ENCODE measurements at places on chromosomes 11 and 22.

DNA sequence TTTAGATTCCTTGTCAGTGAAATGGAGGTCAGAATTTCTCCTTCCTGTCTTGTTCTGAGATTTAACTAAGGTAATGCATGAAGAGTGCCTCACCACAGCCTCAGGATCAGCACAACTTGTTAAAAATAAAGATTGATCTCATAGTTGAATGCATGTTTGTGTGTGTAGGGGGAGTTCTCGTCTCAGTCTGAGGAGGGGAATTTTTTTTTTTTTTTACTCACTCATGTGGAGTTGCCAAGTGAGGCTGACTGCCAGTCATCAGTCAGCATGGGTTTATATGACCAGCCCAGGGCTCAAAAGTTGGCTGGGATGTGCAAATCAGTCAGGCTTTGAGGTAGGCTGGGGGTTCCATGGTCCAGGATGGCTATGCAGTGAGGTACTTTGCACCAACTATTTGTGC, 113.2 kb downstream of the FANCF start:
- no peak for DNase-seq

DNA sequence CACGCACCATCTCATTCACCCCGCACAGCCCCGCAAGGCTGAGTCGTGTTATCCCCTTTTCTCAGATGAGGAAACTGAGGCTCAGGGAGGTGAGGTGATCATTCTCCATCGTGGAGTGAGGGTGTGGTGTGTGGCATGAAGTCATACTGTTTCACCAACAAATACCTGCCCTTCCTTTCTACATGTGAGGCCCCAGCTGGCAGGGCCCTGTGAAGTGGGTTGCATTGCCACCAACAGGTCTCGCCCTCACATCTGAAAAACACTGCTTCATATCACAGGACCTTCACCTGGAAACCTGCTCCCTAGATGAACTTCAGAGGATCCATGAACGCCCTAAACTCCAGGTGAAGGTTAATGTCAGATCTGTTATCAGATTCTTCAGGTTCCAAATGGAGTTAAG, 4.3 kb downstream of the SSTR3 start:
- DNase-seq: no peak

- DNase-seq: no peak
These were observed 109.2 kb downstream of the FAM76B start for GRCh38 chr11:95680169-95680929.

- no peak for DNase-seq
These were observed 453.1 kb downstream of the NELL1 start for GRCh38 chr11:21122523-21122922.

- peak; percentile 19 for DNase-seq
These were observed 101.8 kb downstream of the DDX10 start for GRCh38 chr11:108766596-108767173.

DNA sequence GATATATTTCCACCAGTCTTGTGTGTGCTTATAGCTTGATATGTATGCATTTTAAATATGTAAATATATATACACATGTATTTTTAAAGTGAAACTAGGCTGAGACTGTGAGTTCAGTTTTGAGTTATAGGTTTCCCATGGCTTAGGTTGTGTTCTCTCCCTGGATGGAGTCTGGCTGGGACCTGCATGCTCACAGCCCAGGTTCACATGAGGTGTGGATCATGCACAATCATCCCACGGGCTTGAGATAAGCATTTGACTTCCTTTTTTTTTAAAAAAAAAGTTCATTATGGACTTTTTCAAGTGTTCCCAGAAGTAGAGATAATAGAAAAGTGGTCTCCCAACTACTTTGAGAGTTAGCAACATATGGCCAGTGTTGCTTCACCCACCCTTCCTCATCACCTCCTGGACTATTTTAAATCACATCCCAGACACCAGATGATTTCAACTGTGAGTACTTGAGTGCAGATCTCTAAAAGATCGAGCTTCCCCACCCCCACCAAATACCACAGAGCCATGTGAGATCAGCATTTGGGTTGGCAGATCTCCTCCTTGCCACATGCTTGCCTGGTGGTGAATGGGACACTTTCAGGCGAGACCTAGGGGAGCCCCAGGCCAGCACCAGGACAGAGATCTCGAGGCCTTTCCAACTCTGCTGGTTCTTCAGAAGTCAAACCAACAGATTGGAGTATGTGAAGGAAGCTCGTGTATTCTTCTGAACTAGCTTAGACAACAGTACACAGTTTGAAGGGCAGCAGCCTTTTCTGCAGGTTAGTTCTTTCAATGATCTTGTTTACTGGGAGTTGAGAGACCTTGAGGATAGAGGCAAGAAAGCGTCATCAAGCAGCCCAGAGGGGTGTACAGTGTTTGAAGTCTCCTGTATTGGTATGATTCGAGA, 15.9 kb downstream of the MED15 start:
- DNase-seq: no peak

DNA sequence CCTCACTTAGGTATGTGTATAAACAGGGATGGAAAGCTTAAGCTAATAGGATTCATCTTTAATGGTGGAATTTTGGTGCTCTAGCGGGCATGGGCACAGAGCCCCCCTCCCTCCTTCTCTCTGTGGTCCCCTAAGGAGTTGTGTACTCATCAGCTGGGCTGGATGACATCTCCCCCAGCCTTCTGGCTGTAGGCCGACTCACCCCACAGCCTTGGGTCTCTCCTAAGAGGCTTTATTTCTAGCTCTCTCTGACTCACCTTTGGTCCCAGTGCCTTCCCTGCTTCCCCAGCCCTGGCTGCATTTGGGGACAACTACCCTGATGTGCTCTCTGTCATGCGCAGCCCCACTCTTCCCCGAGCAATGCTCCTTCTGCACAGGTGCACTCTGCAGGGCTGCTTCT, 26.9 kb downstream of the SLC6A5 start:
- no peak for DNase-seq

- peak; percentile 32 for DNase-seq
These were observed 28.0 kb downstream of the SLN start for GRCh38 chr11:107683807-107684206.

DNA sequence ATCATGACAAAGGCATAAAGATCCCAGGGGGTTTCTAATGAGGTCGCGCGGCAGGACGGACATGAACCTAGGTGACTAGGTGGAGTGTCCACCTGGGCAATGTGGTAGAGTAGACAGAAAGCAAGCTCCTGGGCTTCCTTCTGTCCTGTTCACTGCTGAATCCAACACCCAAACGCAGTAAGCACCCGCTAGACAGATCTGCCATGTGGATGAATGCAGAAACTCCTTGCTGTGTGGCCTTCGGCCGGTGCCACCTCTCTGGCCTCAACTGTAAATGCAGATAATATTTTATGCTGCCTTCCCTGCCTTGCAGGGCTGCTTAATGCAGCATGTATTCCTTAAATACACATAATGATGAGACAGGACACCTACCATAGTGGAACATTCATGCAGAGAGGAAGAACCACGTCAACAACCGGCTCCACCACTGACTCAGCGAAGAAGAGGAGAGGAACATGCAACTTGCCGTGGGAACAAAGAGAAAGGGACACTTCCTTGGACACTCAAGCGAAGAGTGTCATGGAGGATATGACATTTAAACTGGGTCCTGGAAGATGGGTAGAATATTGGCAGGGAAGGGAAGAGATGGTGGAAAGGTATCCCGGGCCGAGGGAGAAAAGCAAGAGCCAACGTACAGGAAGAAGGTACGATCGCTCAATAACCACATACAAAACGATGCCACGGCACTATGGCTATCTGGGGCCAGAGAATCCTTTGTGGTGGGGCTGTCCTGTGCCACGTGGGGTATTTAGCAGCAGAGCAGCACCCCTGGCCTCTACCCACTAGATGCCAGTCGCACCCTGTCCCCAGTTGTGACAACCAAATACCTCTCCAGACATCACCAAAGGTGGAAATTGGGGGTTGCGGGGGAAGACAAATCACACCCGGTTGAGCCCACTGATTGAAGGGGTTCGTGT, 30.8 kb downstream of the MYH9 start:
- DNase-seq: no peak

DNA sequence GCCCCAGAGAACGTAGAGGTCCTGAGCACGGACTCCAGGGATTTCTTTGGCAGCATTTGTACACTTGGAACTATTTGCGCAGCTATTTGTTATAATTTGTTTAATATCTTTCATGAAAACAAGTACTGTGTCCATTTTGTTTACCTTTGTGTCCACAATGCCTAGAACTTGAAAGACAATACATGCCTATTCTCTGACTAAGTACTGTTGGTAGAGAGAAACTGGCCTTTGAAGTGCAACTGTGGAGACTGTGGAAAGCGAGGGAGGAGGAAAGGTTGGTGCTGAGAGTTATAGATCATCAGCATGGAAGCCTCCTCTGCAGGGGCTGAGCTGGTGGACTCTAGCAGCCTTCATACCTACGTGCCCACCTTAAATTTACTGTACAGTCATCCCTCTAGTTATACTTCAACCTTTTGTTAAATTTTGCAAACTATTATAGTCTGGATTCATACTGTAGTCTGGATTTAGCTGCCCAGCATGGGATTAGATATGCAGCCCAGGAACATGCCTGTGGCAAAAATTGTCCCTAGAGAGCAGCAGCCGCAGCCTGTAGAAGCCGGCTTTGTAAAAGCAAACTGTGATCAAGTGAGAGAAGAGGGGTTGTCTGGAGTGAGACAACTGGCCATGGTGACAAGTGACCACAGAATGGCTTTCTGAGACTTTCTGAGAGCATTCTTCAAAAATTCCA, 24.2 kb upstream of the YAP1 start:
- DNase-seq: no peak

DNA sequence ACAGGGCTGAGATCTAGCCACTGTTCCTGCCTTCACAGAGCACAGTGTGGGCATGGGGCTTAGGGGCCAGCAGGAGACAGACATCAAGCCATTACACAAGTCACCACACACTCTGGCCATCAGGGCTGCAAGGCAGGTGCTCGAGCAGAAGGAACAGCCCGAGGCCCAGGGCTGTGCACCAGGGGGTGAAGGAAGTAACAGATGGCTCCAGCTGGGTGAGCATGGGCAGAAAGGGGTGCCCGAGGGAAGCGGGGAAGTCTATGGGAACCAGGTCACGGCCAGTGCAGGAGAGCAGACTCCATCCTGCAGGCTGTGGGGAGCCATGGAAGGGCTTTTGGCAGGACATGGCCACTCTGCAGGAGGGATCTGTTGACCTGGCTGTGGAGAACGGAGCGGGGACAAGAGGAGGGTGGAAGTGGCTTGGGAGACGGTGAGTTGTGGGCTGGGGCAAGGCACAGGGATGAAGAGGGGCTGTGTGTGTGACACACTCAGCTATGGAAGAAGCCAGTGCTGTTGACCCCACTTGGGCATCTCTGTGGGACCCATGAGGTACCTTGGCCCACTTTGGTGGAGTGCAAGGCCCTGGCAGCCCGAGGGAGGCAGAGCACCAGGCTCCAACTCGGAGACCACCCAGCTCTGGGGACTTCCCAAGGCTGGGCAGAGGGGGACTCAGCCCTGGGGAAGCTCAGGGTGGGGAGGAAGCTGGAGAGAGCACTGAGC, 3.6 kb downstream of the C11orf68 start:
- DNase-seq: peak; percentile 57

GRCh38 chr11:121636081-121636799, 183.5 kb upstream of the SORL1-AS1 start:
- no peak for DNase-seq

DNA sequence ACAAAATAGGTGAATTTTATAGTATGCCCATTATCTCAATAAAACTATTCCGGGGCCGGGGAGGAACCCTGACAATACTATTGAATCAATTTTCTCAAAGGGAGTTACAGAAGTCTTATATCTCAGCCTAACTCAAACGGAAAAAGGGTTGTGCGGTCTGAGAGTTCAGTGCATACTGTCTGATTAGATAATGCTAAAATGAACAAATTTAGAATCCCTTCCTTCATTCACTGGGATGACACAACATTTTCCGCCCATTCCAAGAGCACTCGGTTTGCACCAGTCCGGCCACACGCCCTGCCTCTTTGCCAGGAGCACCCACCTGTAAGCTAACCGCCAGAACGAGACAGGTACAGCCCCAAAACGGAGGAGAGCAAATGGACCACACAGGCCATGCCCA, 50.0 kb upstream of the NFRKB start:
- DNase-seq: no peak

- DNase-seq: no peak
These were observed 7.2 kb downstream of the GRK2 start for GRCh38 chr11:67273260-67273990.

DNA sequence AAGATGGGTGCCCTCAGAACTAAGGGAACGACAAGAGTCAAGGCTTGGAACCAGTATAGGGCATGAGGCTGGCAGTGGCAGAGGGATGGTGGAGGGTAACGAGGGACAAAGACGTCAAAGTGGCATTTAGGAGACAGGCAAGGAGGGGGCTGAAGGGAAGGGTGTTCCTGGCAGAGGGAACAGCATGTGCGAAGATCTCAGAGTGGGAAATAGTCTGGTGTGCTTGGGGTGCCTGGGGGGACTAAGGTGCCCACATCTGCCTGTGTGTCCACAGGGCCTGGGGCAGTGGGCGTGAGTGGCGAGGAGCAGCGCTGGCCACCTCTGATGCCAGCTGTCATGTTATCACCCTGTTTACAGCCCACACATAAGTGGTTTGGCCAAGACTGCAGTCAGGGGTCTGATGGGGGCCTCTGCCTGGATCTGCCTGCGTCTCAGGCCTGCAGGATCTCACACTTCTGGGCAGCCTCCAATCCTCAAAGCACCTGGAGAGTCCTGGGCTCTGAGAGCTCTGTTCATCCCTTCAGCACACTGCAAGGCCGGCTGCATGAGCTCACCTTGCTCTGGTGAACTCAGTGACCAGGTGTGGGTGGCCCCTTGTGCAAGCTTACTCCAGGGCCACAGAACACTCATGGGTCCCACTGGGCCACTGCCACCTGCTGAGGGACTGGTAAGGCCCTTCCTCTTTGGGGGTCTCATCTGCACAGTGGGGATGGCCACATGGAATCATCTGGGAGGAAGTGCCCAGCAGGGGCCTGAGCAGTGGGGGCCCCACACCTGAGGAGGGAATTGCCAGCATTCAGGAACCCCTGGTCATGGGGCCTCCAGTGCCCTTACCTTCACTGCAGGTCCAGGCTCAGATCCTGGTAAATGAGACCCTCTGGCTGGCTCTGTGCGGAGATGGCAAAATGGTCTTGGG, 89.7 kb upstream of the SHISAL1 start:
- no peak for DNase-seq

- peak; percentile 71 for DNase-seq
These were observed 17.3 kb upstream of the SLC29A2 start for GRCh38 chr11:66388780-66389386.

- no peak for DNase-seq
These were observed 255.6 kb upstream of the CADM1 start for GRCh38 chr11:115759622-115760460.
